Fibroblast of lung (primary cell): ENCODE measurements at places on chromosomes 2 and 18. TPM values are rescaled to one million over a fixed set of nuclear protein-coding genes. Genes with fewer than 3 reads are reported as not detected.

GRCh38 chr18:33128581-33128980, 311.9 kb downstream of the CCDC178 start:
- DNase-seq, result peak; percentile 60

DNA sequence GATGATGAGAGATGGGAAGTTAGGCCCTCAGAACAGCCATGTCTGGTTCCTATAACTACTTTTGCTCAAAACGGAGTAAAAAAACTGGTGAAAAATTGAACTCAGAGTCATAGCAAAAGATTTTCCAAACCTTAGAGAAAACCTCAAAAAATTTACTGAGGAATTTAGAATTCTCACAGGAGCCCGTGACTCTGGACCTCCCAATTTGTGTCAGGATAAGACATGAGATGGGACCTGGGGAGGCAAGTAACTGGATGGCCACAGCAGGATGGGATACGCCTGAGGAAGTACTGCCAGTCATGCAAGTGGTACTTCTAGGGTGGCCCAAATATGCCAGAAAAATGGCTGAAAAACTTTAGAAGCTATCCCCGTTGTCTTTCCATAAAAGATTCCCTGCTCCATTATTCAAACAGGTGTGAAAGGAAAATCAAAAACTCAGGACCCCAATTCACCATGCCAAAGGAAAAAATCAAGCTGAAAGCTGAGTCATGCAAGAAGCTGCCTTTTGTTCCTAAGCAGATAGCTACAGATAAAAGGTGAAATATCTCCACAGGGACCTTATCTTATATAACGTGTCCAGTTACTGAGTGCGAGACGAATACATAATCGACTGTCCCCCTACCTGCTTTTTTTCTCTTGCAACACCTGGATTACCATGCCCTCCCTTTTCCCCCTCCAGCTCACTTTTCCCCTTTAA, 34.1 kb upstream of the LIPG start:
- no peak for DNase-seq

- no peak for DNase-seq
These were observed 672 bp downstream of the ATP6V1B1 start for GRCh38 chr2:70936165-70936978.

DNA sequence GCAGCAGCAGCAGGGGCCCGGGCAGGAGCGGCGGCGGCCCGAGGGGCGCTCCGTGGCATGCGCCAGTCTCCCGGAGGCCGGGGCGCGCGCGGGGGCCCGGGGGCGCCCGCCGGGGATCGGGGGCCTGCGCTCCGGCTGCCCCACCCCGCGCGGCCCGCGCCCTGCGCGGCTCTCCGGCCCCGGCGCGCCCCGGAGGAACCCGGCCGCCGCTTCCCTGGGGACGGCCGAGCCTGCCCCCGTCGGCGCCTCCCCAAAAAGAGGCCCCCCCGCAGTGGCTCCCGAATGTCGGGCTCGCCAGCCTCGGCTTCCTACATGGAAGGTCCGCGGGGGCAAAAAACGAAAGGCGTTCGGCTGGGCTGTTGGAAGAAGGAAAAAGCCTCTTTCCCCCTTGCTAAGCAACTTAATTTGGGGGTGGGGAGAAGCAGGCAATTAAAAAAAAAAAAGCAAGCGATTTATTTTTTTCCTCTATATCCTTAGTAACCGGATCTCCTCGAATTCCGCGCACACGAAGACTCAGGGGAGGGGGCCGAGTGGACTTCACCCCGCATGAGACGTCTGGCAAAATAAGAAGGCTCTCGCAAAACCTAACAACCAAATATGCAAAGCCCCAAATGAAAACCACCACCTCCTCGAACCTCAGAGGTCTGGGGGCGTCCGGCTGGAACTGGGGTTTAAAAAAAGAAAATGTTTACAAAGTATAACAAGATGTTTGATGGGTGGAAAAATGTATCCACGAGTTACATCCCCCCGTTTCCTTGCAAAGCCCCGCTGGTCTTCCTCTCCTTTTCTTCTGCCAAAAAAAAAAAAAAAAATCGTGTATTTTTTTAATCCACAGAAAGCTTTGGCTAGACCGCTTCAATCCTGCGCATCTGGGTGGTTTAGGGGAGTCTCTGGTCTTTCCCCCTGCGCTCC, at the start of gene SMAD7:
Gene SMAD7, minus strand, starts transcription at position 430 of the 912 bp plus-strand sequence. CDS start 541 bp downstream, outside the sequence.
- DNase-seq, result peak; percentile 46

- DNase-seq, result no peak
These were observed 49.3 kb downstream of the IL1RL2 start for GRCh38 chr2:102236132-102236531.

- no peak for DNase-seq
These were observed 93.4 kb downstream of the SH3RF3 start for GRCh38 chr2:109222422-109222821.

PIEZO2 gene
- 6.6 and 32.9 TPM in 2 replicates for total RNA-seq

DNA sequence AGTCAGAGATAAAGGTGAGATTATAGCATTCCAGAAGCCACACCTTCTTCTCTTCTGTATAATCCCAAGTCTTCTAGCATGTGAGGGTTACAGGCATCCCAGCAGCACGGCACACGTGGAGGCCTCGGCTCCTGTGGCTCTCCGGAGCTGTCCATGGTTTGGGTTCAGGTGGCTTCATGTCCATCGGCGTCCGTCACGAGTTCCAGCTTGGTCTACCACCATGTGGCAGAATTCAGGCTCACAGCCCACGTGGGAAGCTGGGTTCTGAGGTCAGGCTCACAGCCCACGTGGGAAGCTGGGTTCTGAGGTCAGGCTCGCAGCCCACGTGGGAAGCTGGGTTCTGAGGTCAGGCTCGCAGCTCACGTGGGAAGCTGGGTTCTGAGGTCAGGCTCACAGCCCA, 378.3 kb upstream of the SALL3 start:
- DNase-seq, result no peak

DNA sequence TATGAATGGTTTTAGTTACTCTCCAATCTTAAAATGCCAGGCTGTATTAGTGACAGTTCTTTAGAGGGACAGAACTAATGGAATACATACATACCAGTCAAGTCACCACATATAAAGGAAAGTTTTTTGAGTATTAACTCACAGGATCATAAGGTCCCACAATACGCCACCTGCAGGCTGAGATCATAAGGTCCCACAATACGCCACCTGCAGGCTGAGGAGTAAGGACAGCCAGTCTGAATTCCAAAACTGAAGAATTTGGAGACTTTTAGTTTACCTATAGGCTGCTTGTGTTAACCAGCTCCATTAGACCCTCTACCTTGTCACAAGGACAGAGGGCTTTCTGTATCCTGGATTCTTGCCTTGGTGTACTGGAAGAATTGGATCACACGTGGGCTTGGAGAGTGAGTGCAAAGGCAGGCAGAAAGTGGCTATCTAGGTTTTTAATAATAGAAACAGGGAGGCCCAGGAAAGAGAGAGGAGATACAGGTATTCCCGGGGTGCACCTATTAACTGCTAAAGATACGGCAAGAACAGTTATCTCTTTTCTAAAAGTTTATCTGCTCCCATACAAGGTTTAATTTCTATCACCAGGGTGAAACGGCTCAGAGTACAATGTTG, 234.9 kb upstream of the CYRIA start:
- peak; percentile 5 for DNase-seq

DNA sequence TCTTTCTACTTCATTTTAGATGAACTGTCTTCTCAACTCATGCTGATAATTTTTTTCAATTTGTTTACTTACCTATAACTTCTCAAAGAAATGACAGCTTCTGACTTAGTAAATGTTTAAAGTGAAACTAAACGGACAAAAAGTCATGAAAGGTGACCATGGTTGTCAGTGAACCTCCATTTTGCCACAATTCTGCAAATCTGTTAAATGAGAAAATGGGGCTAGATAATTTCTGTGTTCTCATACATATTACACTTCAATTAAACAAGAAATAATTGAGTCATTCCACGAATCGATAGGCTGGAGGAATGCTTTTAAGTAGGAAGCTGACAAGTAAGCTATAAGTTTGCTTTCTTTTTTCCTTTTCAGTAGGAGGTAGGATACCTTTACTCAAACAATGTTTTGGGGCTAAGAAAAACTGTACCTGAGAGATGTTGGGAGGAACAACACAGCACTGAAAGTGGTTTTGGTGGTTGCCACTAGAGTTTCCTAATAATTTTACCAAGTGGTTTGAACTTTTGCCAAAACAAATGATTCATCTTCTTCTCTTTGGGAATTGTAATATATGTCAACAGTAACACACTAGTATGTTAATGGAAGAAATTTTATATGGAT, 17.1 kb downstream of the DYNAP start:
- DNase-seq, result peak; percentile 23

DNA sequence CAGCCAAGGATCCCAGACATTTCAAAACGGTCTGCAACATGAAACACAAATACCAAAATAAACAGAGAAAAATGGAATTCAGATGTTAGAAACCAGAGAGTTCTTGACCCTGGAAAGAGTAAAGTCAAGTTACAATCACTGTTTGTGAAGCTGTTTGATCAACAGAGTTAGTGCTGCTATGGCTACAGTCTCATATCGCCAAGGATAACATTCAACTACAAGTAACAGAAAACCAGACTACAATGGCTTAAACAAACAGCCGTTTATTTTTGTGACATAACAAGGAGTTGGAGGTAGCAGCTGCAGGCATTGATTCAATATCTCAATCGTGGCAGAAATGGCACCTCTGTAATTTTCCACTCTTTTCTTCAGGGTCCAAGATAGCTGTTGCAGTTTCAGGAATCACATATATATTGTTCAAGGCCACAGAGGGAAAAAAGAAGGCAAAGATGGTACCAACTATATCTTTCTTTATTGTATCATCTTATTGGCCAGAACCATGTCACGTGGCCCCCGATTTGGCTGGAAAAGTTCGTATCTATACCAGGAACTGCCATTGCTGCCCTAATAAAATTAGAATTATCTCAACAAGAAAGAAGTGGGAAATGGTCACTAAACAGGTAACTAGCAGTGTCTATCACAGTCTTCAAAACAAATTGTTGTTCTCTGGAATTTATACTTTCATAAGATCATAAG, 17.7 kb upstream of the HNRNPLL start:
- peak; percentile 87 for DNase-seq

MYO5B gene
- total RNA-seq, result under 0.01 TPM in 2 replicates

GRCh38 chr2:211802666-211803065, 735.9 kb downstream of the ERBB4 start:
- no peak for DNase-seq

- DNase-seq, result no peak
These were observed at the start of gene GPR45 for GRCh38 chr2:105241443-105241842. GPR45 (plus strand) TSS chr2:105241743; CDS start chr2:105241859, 116 bp downstream.

DNA sequence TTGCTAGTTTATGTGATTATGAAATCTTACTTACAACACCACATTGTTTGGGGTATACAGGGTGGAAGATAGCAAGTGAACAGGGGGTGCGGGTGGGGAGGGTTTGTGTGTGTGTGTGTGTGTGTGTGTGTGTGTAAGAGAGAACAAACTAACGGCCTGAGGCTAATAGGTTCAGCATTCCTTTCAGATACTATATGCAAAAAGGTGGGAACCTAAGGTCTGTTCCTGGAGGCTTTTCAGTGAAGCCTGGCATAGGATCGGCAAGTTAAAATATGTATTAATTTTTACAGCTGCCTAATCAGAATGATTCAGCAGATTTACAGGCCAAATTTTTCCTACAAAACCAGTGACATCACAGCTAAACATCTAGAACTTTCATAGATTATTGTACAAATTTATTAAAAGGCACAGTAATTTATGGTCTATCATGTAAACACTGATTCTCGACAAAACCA, 7.6 kb upstream of the SPDYA start:
- peak; percentile 86 for DNase-seq

DNA sequence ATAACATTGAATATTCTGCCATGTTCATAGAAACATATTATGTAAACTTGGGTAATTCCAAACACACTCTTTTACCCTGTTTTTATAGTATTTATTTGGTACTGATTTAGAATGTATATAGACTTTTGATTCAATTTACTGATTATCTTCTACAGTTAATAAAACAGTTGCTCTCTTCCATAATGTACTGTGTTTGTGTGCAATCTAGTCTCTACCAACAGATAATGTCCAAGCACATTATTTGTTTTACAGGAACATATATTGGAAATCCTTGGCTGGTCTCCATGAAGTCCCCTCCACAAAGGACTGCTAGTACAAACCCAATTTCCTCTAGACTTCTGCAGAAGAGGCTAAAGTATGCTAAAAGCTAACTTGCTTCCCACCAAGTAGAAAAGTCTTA, 386.6 kb downstream of the RND3 start:
- no peak for DNase-seq

DNA sequence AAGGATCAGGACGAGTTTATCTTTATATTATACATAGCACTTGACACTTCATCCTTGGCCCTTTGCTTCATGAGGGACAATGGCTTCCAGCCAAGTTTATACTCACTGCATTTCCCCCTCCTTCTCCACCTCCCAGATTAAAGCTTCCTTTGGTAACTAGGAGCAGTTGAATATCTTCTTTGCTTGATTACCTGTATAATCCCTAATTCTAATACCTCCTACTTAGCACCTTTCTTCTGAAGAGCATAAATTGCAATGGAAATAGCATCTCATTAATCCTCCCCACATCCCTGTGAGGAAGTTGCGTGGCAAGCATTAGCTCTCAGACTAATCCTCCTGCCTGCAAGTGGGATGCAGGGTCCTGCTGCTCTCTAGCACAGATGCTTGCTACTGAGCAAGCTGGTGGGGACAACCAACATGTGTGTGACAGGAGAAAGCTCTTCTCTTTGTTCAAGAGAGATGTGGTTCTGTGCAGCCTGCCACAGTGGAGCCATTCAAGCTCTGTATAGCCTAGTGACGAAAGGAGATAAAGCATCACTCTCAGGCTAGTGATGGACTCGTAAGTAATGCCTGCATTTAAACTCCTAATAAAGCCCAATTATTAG, 19.1 kb downstream of the KLHL14 start:
- no peak for DNase-seq

- no peak for DNase-seq
These were observed 4.3 kb upstream of the HDAC4 start for GRCh38 chr2:239405071-239405470.

DNA sequence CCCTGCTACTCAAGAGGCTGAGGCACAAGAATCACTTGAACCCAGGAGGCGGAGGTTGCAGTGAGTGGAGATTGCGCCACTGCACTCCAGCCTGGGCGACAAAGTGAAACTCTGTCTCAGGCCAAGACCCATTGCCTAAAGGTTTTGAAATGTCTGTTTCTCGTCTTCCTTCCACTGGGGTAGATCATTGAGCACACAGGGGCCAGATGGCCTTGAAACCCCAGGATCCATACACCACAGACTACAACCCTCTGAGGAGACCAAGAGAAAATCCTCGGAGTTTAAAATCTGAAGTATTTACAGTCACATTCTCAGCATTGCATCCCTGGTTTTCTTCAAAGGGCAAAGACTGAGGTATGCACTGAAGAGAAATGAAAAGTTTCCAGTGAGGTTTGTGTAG, 7.1 kb upstream of the EPAS1 start:
- no peak for DNase-seq

GRCh38 chr2:86366651-86367498, 29.4 kb upstream of the REEP1 start:
- DNase-seq, result no peak

- DNase-seq, result no peak
These were observed 73.2 kb upstream of the BOD1L2 start for GRCh38 chr18:57073501-57074187.

NEU2 gene
- not detected in 2 replicates for total RNA-seq
